CD4-positive, alpha-beta T cell treated with Interferon alpha-2 for 1 hour (primary cell): ENCODE measurements at places on chromosomes 5 and 9.

DNA sequence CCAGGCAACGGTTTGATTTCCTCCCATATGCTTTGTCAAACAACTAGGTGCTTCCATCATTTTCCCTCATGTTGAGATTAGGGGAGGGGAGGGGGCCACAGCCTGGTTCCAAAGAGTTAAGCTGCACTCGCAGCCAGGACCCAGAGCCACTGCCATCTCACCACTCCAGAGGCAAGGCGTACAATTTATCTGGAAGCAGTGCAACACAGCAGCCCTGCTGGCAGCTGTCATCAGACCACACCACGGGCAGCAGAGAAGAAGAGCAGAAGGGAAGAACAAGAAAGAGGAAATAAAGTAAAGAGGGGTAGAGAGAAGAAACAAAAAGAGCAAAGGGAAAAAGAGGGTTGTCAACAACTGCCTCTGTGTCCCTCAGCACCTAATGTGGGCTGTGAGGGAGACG, 38.9 kb downstream of the MED27 start:
- DNase-seq: no peak

DNA sequence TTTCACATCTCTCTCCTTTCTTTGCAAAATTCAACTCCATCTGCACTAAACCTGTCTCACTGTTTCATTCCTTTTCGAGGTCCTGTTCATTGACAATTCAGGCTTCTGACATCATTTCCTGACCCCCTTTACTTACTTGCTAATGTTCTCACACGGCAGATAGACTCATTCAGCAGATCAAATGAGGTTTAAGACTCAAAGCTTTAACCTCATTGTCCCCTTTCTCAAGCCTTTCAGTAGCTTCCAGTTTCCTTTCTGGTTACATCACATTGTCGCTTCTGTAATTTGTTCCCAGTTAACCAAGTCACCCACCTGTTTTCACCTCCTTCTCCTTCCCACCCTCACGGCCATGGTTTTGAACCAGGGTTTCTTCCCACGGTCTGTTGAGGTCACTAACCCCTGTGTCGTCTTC, 143.4 kb upstream of the OTULINL start:
- DNase-seq: no peak

DNA sequence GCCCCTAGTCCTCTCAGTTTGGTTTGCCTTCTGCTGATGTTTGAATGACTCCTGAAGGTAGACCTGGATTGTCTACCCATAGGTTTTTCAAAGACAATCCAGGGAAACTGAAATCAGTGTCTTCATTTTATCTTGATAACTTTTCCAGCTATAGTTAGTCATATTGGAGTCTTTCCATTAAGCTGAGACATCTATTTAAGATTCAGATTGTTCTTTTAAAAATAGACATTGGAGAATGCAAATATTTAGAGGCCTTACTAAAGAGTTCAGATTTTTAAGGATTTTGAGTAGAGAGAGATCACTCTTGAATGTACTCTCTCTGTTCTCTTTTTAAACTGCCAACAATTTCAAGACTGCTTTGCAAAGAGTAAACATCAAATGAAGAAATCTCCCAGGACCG, 69.1 kb downstream of the GDNF start:
- no peak for DNase-seq

DNA sequence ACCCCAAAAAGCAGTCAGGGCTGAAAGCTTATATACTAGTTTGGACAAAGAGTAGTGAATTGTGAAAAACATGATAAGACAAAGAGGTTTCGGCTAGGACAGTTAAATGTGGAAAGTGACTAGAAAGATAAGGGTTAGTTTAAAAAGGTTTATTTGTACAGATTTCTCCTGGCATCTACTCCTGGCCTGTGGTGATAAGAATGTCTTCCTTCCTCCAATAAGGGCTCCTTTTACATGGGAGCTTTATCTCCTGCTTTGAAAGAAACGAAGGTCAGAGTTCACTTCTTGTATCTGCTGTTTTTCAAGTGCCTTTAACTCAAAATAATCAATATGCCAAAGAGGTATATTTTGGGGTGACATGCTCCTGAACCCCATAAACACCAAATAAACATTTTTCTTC, 776.1 kb upstream of the COX7C start:
- DNase-seq: no peak

DNA sequence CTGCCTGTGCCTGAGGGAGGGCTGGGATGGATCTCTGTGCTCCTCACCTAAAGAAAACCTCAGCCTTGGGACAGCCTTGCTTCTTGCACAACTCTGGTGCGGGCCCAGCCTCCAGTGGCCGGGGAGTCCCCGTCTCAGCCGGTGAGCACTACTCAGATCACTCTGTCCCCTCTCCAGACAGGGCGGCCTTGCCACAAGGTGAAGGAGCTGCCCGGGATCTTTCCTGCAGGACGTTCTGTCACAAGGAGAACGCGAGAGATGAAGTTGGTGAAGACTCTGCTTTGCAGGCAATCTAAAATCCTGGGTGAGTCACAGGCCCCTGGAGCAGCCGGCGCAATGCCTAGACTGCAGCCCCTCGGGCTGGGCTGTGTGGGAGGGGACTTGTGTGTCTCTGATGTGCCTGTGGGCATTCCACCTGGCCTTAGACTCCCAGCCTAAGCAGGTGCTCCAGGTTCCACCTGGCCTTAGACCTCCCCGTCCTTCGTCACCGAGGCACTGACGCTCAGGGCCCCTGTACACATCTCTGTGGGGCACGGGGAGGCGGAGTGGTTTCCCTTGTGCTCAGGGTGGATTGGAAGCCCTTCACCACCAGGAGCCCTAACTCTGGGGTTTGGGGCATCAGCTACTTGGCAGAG, 15.2 kb upstream of the IRX4 start:
- no peak for DNase-seq

DNA sequence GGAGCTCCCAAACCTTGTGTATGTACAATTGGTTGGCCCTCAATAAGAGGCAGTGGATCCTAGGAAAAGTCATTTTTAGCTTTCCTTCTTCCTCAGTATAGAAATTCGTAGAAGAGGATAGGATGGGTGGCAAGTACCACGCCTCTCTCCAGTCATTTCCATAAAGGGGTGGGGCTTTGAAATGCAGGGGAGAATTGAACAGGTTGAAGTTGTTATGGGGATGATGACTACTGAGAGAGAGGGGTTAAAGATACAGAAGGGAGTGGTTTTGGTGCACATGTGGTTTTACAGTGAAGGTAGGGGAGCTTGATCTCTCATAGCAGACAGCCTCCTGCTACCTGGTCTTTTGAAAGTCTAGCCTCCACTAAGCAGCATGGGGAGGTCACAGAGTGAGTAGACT, 54.4 kb upstream of the FAM120AOS start:
- DNase-seq: no peak

GRCh38 chr5:119343052-119343451, 12.8 kb upstream of the TNFAIP8 start:
- no peak for DNase-seq

- no peak for DNase-seq
These were observed at the start of gene PPP1R2B for GRCh38 chr5:156850206-156850751. TSS of gene PPP1R2B (plus strand) at chr5:156850295. CDS start at chr5:156850563, 268 bp downstream.

DNA sequence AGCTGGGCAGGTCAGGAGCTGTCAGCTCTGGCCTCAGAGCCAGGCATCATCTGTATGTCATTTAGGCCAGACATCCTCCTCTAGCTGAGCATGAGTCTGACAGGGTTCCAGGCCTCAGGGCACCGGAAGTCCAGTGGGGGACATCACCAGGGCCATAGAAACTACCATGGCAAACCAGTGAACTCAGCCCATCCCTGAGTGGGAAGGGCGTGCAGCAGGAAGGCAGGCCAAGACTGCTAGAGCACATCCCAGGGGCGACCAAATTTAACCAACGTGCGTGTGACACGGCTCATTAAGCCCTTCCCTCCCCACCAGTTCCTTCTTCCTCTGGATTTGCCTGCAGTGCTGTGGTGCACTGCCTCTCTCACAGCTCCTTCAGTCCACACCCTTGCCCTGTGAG, 75.9 kb downstream of the COL27A1 start:
- DNase-seq: no peak

- no peak for DNase-seq
These were observed 388.7 kb downstream of the CETN3 start for GRCh38 chr5:90020575-90021538.

DNA sequence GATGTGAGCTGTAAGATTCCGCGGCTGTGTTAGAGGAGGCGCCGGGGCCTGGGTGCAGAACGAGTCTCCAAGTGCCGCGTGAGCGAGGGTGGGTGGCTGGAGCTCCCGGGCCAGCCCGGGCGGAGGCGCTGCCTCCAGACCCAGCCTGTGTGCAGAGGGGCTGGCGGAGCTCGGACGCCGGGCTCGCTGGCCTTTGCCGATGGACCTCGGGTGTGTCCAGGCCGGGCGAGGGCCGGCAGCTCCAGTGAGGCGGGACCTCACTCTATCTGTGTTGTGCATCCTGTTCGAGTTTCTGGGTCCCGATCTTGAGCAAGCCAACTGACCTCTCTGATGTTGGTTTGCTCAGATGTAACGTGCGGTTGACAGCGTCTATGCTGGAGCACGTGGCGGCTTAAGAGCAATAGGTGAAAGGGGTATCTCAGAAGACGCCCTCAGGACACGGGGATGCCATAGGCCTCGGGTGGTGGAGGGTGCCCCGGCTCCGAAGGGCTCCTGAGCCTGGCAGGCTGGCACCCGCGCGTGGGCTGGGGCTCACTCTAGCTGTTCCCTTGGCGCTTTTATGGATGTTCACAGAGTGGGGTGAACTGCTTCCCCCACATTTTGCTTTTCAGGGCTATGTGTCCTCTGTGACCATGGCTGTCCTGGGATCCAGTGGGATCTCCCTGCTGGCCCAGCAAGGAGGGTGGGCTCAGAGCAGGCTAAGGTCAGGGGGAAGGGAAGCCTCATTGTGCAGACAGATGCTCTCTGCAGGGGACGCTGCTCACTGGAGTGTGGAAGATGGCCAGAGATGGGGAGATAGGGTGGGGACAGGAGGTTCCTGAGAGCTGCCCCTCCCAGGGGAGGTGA, 69.8 kb downstream of the MRPL36 start:
- no peak for DNase-seq

- DNase-seq: no peak
These were observed 270.2 kb downstream of the NTRK2 start for GRCh38 chr9:84939774-84940173.

DNA sequence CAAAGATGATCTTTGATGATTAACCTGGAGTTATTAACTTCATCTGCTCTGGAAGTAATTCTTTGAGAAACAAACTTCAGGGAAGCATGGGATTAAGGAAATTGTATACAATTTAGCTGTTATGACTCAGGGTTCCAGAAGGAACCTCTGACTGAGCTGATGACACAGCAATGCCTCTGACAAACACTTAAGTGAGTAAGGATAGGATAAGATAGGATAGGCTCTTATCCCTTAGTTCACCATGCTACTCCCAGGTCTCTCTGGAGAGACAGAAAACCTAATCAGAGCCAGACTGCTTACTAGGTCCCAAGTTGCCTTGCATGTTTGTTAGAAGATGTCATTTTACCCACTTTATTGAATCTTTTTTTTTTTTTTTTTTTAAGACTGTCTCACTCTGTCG, 12.6 kb upstream of the TMEM38B start:
- DNase-seq: no peak

DNA sequence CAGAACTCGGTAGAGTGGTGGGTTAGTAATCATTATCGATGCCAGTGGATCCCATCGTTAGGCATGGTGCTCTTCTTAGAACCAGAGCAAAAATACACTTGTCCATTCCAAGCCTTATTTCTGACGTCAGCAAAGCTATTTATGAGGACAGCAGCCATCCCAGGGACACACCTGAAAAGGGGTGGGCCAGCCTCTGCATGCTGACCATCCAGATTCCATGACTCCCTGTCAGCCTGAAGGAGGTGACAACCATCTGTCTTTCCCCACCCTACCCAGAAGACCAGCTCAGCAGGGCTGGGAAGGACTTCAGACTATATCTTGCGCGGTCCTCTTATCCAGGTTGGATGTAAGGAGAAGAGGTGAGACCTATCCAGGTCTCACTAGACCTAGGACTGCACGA, 5.7 kb upstream of the NIPAL4 start:
- DNase-seq: no peak

GRCh38 chr9:121962421-121962820, 130.7 kb downstream of the TTLL11 start:
- DNase-seq: no peak

DNA sequence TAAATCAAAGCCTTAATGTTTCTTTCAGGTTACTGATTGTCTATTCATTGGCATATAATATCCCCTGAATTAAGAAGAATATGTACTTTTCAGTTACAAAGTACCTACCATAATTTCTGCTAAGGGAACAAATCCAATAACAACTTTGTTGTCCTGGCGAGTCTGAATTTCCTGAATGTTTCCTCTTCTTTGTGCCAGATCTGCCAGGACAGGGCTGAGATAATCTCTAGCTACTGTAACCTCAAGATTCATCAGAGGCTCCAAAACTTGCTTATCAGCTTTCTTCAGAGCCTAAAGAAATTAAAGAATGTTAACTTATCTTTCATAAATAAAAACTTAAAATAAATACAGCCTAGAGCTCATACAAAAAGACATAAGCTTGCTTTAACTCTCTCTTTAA, 37.2 kb downstream of the HEXB start:
- DNase-seq: no peak

GRCh38 chr5:66704790-66705425, 108.7 kb downstream of the MAST4 start:
- no peak for DNase-seq

DNA sequence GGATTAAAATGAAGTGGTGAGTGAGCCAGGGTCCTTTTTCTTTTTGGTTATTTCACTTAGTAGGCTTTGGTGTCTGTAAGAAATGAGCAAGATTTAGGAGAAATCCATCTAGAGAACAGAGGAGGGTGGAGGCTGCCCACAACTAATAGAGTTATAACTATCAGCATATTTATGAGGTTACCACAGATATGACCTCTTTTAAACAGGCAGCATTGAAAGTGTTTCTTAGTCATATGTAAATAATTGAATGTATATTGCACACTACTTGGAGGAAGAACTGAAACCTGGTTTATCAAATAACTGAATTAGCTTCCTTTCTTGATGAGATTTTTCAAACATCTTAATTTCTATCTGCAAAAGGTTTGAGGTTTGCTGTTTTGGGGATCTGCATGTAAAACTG, 483.1 kb upstream of the PIK3R1 start:
- no peak for DNase-seq

GRCh38 chr9:751137-752051, 90.1 kb upstream of the DMRT1 start:
- DNase-seq: no peak

GRCh38 chr9:77954013-77954665, 77.5 kb downstream of the GNAQ start:
- DNase-seq: no peak

DNA sequence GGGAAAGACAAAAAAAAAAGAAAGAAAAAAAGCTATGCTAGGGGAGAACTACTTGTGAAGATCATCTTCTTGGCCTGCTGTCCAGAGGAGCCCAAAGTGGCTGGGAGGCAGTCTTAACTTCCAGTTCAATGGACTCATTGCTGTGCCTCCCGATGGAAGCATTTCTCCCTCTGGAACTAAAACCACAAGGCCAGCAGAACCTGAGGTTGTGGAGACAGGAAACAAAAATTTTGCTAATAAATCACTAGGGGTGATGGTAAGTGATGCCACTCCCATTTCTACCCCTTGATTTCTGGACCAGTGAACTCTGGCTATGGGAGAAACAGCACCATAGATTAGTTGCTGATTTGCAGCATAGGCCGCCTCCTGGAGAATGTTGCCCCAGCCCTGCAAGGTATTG, 123.4 kb upstream of the NFIL3 start:
- DNase-seq: no peak
